Hematopoietic multipotent progenitor cell treated with erythropoietin and hydrocortisone succinate and interleukin-3 and kit ligand, for 17 days (in vitro differentiated cells): ENCODE measurements at places on chromosomes 3 and 15.

- no peak for DNase-seq
Measured at GRCh38 chr3:193388361-193388760, 9.8 kb upstream of the ATP13A5 start.

GRCh38 chr3:158777161-158777873 lies 24.5 kb upstream of the MFSD1 start:
- DNase-seq = no peak

GRCh38 chr3:5140230-5140621 lies 18.1 kb downstream of the ARL8B start:
- no peak for DNase-seq

DNA sequence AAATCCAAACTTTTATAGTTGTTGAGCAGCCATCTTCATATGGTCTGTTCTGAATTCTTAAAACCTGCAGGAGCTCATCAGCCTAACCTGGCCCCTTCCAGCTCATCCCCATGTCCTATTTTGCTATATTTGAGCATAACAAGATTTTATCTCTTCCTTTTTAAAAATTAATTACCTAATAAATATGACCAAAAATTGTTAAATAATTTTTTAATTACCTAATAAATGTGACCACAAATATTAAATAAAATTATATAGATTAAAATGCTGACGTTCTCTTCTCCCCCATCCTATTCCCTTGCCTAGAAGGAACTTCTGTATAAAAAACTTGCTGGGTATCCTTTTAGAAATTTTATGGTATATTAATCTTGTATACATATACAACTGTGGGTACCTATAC lies 43.7 kb downstream of the OXNAD1 start:
- DNase-seq = no peak

GRCh38 chr3:120177151-120177550 lies 82.9 kb upstream of the GSK3B start:
- no peak for DNase-seq
